CD4-positive, alpha-beta T cell treated with Interleukin-6 for 4 hours (primary cell): ENCODE measurements at places on chromosomes 2 and 18.

DNA sequence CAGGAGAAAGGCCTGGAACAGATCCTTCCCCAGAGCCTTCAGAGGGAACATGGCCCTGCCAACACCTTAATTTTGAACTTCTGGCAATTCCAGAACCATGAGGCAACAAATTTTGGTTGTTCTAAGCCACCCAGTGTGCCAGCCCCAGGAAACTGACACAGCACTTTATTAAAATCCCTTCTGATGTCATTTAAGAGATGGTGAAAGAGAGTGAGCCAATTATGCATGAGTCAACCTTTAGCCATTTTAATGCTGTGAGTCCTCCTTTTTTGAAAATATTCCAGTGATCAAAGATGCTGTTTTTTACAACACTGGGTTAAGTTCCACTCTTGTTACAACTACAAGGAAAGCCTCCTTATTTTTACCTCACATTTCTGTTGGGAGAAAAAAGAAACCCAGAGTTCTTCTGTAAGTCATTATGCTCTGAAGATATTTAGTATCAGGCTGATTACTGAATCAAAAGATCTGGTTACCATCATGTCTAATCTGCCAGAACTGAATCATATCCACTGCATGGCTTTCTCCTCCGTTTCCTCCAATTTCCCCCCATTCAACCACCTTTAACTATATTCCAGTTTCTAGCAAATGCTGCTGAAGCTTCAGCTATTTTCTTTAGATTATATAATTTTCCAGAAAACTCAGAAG, 235.4 kb downstream of the TXNL1 start:
- no peak for DNase-seq

DNA sequence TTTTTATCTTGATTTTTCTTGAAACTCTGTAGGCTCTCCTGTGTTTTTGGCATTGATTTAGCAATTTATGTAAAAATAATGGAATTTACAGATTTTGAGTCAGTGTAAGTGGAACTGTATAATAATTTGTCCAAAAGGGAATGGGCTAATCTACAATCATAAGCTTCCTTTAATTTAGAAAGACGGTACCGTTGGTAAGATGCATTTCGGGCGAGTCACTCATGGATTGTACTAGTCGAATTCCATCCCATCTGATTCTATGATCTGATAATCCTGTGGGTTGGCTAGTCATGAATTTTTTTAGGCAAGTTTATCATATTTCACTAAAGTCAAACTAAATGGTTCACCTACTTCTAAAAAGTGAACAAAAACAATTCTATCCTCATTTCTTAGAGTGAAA, 133.4 kb downstream of the ZNF407 start:
- DNase-seq, result no peak

DNA sequence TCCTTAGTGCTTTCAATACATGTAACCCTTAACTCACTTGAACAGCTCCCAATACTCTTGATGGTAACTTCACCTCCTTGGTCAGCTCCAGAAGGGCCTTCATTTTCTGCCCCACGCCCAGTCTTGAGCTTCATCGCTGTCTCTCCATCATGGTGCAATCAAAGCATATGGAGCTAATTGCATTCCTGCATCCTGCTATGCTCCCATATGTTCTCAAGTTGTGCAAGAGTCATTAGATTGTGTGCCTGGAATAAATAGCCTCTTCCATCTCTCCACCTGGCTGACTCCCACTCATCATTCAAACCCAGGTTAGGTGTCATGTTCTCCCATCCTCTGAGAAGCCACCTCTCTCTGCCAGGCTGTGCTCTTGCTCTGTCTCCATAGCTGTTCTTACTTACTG, 364.5 kb upstream of the RGPD4 start:
- no peak for DNase-seq

DNA sequence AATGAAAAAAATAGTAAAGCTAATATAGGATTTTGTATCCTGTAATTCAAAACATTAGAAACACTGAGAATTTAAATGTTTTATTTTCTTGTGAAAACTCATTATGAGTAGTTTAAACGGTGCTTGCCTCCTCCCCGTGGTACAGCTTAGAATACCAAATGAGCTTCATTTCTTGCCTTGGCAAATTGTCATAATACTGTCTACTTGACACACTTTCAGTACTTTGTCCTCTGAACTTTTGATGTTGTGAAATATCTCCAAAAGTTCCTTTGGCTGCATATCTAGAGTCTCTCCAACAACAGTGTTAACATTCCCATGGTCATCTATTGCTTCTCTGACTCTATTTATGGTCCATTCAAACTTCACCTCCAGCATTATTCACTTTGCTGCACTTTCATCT, 61.9 kb upstream of the EPB41L5 start:
- DNase-seq, result no peak

DNA sequence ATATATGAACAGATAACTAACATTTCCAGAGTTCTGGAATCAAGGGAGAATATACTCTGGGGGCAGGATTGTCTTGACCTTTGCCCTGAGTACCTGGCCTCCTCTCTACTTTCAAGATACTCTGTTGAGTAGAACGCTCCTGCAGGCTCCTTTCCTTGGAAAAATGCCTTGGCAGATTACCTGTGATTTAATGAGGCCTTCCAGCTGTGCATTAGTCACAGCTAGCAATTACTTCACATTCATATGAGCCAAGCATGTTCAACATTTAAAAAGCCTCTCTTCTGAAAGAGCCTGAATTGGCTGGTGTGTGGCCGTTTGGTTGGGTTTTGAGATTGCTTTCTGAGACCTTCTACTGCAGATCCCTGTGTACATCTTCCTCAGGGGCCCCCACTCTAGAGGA, 142.2 kb downstream of the PLCL1 start:
- no peak for DNase-seq

DNA sequence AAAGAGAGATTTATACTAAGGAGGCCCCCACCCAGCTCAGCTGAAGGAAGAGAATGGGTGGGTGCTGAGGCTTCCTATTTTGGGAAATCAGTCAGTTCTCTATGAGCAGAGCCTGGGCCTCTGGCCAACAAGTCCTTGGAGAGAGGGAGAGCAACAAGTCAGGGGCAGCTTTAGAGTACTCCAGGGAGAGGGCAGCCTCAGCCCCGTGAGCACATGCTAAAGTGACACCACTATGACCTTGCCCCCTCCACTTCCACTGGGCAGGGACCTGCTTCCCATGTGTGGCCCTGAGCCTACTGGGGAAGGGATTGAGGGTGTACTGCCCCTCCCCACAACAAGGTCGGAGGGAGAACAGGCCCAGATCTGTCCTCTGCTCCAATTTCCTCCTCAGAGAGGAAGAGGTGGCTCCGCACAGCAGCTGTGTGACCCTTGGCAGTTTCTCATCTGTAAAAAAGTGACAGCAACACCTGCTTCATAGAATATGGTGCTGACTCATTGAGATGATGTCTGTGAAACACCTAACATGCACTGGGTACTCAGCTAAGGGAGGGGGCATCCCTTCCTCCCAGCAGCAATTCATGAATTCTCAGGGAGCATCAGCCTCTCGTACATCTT, 72.9 kb downstream of the CLHC1 start:
- DNase-seq, result no peak

- no peak for DNase-seq
These were observed 595 bp downstream of the PARD6G start for GRCh38 chr18:80246445-80247392.

DNA sequence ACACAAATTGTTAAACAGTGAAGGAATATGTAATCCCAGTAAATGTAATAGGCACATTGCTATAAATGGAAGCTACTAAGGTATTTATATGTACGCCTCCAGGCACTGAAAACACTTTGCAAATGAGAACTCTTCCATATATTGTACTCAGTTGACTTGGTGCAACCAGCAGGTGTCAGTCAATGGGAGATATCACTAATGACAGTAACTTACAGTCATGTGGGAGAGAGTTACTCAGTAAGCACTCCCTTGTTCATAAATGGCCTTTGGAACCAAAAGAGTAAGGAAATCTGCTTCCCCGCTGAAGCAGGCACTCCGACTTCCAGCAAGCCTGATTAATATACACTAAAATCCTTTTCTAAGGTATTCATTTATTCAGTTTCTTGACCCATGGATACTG, 5.9 kb downstream of the MDH1 start:
- DNase-seq, result no peak

GRCh38 chr2:148675708-148676107, 31.2 kb downstream of the EPC2 start:
- no peak for DNase-seq

- DNase-seq, result no peak
These were observed 35.7 kb downstream of the C18orf63 start for GRCh38 chr18:74351354-74351753.

DNA sequence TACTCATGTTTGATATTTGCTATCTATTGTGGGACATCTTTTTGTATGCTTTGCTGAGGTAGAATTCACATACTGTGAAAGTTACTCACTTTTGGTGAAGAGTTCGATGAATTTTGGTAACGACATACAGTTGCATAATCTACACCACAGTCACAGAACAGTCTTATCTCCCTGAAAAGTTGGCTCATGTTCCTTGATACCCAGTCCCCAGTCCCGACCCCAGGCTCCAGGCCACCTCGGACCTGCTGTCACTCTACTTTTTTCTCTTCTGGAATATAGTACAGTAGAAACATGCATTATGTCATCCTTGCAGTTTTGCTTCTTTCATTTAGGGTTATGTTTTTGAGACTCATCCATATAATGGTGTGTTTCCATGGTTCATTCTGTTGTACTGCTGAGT, 191.7 kb downstream of the FAM210A start:
- DNase-seq, result no peak

DNA sequence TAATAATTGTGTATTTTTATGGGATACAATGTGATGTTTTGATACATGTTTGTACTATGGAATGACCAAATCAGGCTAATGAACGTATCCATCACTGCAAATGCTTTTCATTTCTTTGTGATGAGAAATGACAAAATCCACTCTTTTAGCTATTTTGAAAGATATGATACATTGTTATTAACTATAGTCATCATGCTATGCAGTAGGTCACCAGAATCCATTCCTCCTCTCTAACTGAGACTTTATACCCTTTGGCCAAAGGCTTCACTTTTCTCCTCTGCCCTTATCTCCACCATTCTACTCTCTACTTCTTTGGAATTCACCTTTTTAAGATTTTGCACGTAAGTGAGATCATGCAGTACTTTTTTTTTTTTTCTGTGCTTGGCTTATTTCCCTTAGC, 44.5 kb upstream of the TMEM17 start:
- DNase-seq, result no peak

GRCh38 chr2:86383844-86384243, 46.4 kb upstream of the REEP1 start:
- no peak for DNase-seq

GRCh38 chr2:66489436-66489835, 54.5 kb downstream of the MEIS1 start:
- DNase-seq, result no peak

DNA sequence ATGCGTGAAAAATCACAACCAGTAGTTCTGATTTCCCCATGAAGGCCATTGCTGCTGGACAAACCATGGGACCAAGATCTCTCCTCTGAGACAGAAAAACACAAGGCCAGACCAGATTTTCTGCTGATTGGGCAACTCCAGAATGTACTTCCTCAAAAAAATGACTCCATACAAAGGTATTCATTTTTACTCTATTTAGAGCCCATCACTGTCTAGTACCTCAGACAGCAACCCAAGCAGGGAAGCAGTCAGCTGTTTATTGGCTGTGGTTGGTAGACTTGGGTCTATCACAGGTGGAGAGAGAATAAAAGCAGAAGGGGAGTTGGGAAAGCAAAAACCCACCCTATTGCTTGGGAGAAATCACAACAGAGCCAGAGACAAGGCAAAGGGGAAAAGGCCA, 219.9 kb downstream of the PIK3C3 start:
- no peak for DNase-seq

GRCh38 chr18:54193786-54194185, 30.7 kb downstream of the MBD2 start:
- DNase-seq, result no peak

- no peak for DNase-seq
These were observed 42.3 kb downstream of the SCN3A start for GRCh38 chr2:165161510-165161909.

- DNase-seq, result no peak
These were observed 65.4 kb downstream of the LRRFIP1 start for GRCh38 chr2:237692601-237693290.

DNA sequence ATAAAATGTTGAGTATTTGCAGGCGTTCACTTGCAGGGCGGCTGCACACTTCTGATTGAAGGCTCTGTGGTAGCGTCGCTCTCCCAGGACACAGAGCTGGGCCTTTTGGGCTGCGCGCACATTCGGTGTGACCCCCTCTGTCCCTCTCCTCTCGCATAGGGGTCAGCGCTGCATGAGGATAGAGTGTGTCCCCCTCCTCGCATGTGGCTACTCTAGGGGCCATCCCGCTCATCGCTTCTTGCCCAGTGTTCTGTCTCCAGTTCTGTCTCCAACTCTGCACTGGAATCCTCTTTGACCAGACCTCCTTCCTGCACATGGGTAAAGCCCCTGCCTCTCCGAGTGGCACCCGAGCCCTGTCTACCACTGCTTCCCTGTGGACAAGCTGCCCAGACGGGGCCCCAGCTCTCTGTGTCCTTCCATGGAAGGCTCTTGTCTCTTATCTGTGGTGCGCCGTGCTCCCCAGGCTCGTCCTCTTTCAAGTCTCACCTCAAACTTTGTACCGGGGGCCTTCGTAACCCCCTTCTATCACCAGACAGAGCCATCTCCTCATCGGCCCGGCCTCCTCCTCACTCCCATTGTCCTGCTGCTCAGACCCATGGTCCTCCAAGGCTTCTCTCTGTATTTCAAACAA, 278.0 kb upstream of the HDAC4 start:
- DNase-seq, result no peak

GRCh38 chr2:196036442-196036841, 32.2 kb downstream of the DNAH7 start:
- no peak for DNase-seq

- DNase-seq, result peak; percentile 83
These were observed 14.2 kb upstream of the CXCR4 start for GRCh38 chr2:136131961-136132824.

GRCh38 chr2:66201242-66201641, 233.7 kb upstream of the MEIS1 start:
- no peak for DNase-seq

DNA sequence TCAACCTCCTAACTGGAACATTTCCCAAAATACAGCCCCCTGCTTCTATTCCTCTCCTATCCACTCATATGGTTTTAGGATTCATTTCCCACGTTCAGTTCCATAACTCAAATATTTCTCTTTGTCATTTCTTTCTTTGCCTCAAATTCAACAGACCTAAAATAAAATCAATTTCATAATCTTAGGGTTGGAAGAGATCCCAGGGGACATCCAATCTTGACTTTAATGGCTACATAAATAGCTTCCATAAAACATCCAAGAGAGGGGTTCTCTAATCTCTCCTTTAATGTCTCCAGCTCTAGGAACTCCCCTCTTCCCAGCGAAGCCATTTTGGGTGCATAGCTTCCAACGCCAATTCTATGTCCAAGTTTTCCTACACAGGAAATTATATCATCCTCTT, 33.8 kb downstream of the RBKS start:
- DNase-seq, result no peak
